SHP77 treated with DMSO at 0.1 percent for 48 hours (cell line): ENCODE measurements at places on chromosomes 6 and 20.

GRCh38 chr20:44761423-44761822 lies 15.8 kb downstream of the KCNK15 start:
- DNase-seq: no peak

DNA sequence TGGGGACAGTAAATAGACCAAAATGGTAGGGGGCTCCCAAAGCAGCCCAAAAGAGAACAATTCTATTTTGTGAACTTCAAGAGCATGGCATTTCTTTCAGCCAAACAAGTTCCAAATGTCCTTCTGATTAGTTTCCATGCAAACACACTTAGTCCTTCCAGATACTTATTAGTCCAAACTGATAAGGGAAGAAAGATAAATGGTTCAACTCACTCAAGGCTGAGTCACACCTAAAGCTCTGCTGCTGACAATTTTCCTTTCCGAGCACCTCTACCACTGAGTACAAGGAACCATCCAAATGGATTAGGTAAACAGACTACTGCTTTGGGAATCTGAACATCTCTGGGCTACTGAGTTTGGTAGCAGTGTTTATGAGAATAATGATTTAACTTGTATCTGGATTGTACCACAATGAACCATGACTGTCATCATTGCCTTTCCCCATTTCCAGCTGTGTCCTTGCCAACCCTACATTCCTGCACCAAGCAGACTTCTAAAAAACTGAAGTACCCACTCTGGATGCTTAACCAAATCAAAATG lies 71.2 kb downstream of the TNFRSF21 start:
- DNase-seq: no peak

GRCh38 chr20:43893930-43894329 lies 20.7 kb upstream of the TOX2 start:
- no peak for DNase-seq

- no peak for DNase-seq
Observed at GRCh38 chr6:115972679-115973078, 88.0 kb downstream of the FRK start.

GRCh38 chr20:45581702-45582101 lies 2.6 kb upstream of the WFDC8 start:
- DNase-seq: no peak

GRCh38 chr6:119243657-119244056 lies 105.9 kb downstream of the MAN1A1 start:
- DNase-seq: no peak

- no peak for DNase-seq
Observed at GRCh38 chr20:36937402-36937770, 14.1 kb downstream of the SAMHD1 start.

- no peak for DNase-seq
Observed at GRCh38 chr20:853406-853996, 20.0 kb downstream of the FAM110A start.

DNA sequence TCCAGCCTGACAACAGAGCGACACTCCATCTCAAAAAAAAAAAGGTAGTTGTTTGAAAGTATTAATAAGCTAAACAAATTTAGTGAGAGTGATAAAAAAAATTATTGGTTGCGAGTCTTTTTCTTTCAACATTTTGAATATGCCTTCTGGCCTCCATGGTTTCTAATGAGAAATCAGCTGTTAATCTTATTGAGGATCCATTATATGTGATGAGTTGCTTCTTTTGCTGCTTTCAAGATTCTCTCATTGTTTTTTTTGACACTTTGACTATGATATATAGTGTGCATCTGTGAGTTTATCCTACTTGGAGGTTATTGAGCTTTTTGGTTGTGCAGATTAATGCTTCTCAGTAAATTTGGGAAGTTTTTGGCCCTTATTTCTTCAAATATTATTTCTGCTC lies 15.6 kb upstream of the CMTR1 start:
- no peak for DNase-seq

GRCh38 chr6:45416700-45417099 lies 39.0 kb upstream of the SUPT3H start:
- DNase-seq: no peak

- no peak for DNase-seq
Observed at GRCh38 chr6:132865364-132865763, 51.0 kb downstream of the RPS12 start.

- no peak for DNase-seq
Observed at GRCh38 chr6:81088145-81088544, 664.3 kb downstream of the TENT5A start.

DNA sequence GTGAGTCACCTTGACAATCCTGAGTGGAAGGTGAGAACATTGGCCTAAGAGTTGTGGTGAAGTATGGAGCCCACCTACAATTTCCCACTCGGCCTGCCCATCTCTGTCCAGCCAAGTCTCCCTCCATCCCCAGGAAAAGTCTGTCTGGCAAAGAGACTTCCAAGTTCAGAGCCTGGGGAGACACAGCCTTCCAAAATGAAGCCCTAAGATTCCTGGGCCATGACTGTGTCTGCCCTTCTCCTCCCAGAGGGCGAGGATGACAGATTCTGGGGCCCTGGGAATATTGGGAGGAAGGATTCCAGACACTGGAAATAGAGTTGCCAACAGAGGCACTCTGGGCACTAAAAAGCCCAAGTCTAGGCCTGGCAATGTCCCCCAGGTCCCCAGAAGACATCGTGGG lies 176.8 kb downstream of the NFATC2 start:
- no peak for DNase-seq

GRCh38 chr6:33745548-33745947 lies 1.2 kb downstream of the IP6K3 start:
- no peak for DNase-seq

DNA sequence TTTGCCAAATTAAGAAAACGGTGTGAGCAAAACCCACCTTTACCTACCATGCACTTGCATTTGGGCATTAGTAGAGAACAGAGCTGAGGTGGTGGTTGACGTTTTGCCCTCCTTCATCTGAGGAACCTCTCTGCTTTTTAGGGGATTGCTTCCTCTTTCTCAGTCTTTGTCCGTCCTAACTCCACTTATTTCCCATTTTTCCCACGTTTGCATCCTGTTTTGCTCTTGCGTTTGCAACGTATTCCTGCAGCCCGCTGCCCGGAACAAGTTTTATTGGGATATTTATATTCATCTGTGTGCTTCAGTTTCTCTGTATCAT lies 374 bp upstream of the SERINC1 start:
- no peak for DNase-seq

- DNase-seq: peak; percentile 25
Observed at GRCh38 chr6:19024737-19025136, 637.6 kb downstream of the RNF144B start.

DNA sequence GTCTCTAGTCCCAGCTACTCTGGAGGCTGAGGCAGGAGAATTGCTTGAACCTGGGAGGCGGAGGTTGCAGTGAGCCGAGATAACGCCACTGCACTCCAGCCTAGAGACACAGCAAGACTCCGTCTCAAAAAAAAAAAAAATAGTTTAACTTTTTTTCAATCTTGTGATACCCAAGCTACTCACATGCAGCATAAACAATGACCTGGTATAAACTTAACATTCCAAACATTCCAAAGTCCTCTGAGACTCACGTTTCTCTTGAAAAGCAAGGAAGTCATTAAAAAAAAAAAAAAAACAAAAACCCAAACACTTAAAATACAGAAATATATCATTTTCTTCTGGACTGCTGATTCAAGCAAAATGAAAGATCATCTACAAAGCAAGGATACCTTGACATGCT lies 14.3 kb downstream of the CRNKL1 start:
- DNase-seq: no peak

- no peak for DNase-seq
Observed at GRCh38 chr20:51906049-51906448, 103.7 kb upstream of the SALL4 start.

DNA sequence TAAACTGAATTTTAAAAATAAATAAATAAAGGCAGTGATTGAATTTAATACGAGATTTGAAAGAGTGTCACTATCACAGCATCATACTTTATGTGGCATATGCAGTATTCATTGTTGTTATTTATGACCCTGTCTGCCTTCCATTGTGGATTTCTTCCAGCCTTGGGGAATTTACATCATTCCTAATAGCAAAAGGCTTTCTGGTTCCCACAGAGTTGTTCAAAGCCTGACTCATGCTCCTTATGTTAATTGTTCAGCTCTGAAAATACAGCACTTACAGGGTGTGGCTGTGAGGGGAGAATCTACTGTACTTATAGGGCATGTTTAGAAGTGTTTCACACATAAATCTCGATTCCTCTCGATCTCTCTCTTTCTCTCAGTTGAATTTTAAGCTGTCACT lies 54.4 kb downstream of the JAG1 start:
- no peak for DNase-seq

DNA sequence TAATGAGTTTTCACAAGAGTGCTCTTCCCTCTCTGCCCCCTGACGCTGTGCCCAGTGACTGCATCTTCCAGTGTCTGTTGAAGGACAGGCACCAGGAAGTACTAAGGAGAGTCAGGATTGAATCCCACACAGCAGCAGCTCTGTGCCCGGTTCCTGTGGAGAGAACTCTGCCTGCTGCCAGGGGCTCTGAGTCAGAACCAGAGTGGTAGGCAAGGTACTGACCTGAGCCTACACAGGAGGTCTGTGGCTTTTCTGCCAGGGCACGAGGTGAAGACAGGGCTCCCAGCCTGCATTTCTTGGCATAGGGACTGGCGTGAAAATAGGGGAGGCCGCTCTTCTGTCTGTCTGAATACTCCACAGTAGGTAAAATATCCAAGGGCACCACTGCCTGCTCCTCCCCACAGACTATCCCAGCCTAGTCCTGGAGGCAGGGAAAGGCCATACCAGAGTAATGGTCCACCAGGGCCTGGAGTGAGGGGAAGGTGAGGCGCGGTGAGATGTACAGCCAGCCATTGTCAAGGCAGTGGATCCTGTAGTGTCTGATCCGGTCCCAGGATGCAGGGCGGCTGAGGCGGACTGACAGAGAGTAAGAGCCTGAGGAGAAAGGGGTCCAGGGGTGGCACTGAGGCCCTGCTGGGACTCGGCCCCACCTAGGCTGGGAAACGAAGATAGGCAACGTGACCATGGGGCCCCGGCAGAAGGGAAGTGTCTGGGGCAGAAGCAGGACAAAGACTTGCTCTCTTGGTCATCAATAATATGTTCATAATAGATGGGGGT lies 9.4 kb downstream of the RAB5IF start:
- no peak for DNase-seq

- DNase-seq: no peak
Observed at GRCh38 chr6:10587656-10588406, 66.7 kb downstream of the GCNT2 start.

GRCh38 chr20:33914919-33915318 lies 78.8 kb upstream of the RALY start:
- DNase-seq: no peak

GRCh38 chr6:125963817-125964216 lies 7.2 kb downstream of the HINT3 start:
- DNase-seq: no peak

DNA sequence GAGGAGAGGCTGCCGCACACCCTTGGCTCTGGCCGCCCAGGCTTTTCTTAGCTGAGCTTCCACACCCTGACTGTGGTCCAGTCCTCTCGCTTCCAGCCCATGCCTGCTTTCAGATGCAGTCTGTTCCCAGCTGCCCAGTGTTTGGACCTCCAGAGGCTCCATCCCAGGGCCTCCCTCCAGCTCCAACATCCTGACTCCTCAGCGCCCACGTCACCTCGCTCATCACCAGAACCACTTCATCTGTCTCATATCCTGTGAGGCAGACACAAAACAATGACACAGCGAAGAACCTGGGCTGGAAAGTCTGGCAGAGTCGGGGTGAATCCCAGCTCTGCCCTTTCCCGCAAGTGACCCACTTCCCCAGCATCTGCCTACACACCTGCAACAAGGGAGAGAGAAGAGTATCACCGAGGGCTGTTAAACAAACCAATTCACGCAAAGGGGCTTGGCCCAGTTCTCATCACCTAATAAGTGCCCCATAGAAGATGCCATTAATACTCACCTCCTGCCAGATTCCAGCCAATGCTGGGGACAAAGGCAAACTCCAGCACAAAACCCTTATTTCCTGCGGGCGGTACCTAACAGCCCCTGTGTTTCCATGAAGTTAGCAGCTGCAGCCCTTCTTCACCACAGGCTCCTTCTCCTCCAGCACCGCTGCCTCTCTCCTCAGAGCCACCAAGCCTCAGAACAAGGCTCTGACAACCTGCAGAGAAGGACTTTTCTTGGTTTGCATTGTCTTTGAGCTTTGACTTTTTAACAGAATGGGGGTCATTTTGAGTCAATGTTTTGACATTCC lies 133.4 kb upstream of the CDH4 start:
- no peak for DNase-seq

DNA sequence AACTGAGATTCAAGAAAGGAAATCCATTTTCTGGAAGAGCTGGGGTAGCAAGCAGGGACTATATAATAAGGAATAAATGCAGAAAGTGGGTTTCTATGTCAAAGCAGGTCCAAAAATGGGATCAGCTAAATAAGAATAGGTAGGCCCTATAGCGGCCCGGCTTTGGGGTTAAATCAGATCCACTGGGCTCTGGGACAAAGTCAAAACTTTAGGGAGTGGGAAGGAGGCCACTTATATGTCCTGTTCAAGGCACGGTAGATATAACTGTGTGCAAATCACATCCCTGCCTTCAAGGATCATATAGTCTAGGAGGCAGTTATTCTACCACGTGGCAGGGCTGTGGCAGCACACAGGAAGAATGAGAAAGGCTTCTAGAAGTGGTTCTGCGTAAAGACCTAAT lies 191.4 kb upstream of the CDYL start:
- DNase-seq: no peak

DNA sequence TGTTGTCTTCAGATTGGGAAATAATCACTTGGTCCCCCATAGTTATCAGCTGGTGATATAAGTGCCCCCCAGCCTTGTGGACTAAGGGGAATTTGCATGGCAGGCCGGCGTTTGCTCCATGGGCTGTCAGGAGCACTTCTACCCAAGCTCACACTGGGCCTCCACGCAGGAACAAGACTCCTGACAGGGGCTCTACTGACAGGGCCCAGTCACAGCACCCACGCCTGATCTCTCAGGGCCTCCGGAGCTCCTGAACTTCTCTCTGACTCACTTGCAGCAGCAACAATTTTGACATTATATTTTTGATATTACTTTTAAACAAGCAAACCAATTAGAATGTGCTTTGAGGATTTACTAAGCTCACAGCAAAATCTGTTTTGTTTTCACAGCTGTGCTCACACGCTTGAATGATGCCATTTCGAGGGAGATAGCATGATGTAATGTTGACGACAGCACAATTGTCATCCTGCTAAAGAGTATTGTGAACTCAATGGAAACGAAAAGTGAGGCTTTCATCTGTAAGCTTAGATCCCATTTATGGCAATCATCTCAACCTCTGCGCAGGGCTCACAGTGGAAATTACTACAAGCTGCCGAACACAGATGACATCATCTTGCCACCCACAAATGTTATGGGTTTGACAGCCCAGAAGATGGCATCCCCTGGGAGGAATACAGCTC lies 28.7 kb upstream of the TXNDC5 start:
- DNase-seq: peak; percentile 45

- no peak for DNase-seq
Observed at GRCh38 chr6:129497481-129498441, 212.2 kb downstream of the ARHGAP18 start.

GRCh38 chr6:101477436-101477835 lies 83.9 kb downstream of the GRIK2 start:
- no peak for DNase-seq

DNA sequence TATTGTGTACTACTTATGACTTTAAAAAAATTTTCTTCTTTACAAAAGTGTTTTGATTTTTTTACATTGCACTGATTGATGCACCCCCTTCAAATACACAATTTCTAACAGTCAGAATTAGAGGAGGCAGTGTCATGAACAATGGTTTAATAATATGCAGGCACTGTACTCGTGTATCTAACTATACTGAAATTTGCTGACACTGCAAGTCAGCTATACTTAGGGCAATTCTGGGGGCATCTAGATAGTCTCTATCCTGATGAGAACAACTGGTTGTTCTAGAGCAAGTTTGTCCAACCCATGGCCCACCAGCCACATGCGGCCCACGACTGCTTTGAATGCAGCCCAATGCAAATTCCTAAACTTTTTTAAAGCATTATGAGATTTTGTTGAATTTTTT lies 375.6 kb downstream of the BCKDHB start:
- DNase-seq: no peak
